Renal cortical epithelial cell (primary cell): ENCODE measurements at places on chromosomes 12 and 14.

DNA sequence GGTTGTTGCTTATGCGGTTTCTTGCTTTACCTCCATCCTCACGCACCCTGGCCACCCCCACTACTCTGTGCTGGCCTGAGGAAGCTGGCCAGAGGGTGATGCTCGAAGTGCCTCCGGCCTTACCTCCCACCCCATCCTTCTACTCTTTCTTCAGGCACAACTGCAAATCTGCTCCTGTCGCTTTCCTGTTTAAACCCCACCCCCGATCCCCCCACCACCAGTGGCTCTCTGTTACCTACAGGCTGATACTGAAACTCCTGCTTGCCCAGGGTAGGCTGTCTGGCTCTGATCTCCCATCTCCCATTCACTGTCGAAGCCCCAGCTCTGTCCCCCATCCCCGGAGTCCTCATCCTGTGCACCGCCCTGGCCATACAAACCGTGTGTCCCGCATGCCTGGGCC lies 111.5 kb downstream of the PRMT8 start:
- DNase-seq: no peak

- DNase-seq: no peak
Measured at GRCh38 chr14:104553166-104554087, 26.1 kb upstream of the C14orf180 start.

DNA sequence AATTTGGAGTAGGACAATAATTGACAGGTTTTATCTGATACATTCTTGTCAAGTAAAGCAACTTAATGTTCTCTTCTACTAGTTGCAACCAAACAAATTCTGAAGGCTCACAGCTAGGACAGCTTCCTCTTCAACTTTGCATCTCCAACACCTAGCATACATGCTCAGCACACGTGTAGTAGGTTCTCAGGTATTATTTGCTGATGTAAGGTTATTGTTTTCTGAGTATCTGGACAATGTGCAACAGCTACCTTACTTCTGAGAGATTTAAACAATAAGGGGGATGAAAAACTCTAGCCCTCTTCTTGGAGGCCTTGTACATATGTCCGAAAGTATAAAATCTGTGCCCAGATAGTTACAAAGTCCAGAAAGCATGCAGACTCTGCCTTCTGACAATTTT lies 15.5 kb upstream of the FLRT2 start:
- DNase-seq: no peak

DNA sequence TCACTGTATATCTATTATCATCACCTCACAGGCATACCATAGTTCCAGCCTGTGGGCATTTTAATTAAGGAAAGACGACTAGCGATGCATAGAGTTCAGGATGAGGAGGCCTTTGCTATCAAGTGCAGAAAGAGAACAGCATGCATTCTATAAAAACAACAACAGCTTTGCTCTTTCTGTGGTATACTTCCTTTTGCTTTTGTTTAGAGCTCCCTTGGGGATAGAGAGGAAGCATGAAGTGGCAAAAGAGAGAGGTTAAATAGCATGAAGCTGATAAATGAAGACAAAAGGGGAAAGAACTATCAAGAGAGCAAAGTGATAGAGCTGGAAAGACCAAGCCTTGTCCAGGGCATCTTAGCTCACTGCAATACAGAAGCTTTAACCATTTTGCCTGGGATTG lies 23.5 kb downstream of the IFNG-AS1 start:
- no peak for DNase-seq

DNA sequence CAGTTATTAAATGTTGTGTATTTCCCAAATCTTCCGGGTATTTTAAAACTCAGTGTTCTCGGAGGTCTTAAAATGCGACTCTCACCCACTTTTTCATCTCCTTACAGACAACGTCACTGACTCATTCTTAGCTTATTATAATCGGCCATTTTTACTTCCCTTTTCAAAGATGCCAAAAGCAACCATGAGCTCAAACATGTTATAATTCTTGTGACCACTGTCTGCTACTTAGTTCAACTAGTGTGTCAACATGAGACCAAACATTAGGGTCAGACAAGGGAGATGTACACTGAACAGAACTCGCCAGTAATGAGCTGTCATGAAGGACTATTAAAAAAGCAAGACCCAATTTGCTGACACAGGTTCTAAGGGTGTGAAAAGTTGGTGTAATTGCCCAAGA lies 4.2 kb upstream of the GRIP1 start:
- no peak for DNase-seq

DNA sequence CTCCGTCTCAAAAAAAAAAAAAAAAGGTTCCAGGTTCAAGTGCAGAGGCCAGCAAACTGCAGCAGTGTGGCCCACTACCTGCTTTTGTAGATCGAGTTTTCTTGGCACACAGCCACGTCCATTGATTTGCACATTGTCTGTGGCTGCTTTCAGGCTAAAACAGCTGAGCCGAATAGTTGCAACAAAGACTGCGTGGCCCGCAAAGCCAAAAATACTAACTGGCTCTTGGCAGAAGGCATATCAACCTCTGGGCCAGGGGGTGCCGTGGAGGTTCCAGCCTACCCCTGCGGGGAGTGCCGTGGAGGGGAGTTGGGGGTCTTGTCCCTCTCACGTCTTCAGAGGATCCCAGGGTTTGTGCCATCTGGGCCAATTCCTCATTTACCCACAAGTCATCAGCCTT lies 170.1 kb downstream of the ADGRD1 start:
- no peak for DNase-seq

DNA sequence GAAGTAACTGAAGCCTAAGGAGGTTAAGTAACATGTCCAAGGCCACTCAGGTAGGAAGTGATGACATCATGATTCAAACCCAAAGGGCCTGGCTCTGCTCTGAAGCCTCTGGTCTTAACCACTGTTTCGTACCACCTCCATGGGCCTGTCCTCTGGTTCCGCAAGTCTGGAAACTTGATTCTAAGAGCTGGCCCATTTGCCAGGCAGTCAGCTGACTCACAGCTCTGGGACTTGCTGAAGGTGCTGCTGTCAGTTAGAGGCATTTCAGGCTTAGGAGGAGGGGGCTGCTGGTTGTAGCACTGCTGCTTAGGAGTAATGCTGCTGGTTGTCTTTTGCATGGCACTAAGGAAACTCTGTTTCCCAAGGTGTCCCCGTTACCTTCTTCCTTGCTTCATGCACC lies 7.9 kb downstream of the NRXN3 start:
- DNase-seq: no peak
